ENCODE measurements at places on chromosomes 2 and 18. TPM values are rescaled to one million over a fixed set of nuclear protein-coding genes. Genes with fewer than 3 reads are reported as not detected.

DNA sequence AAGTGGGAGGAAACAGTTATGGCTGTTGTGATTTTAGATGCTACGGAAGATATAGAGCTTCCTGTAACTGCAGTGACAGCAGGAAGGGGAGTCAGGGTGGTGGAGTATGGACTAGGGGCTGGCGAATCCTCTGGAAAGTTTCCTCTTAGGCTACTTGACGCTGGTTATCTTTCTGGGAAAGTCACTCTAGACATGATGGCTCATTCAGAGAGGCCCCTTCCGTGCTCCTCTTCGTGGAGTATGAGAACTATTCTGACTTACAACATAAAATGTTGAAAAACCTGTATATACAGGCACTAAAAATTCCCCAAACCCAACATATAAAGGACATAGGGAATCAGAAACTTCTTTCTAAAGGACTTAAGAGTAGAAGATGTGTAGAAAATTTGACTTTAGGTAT is 78.8 kb downstream of the C18orf54 start:
- no peaks in the 10 kb centered on the region for H3K4me1 ChIP-seq
- H3K36me3 ChIP-seq, result no peaks in the 10 kb centered on the region
- no peak for DNase-seq
- no peak overlapping the region for H3K27ac ChIP-seq

DNA sequence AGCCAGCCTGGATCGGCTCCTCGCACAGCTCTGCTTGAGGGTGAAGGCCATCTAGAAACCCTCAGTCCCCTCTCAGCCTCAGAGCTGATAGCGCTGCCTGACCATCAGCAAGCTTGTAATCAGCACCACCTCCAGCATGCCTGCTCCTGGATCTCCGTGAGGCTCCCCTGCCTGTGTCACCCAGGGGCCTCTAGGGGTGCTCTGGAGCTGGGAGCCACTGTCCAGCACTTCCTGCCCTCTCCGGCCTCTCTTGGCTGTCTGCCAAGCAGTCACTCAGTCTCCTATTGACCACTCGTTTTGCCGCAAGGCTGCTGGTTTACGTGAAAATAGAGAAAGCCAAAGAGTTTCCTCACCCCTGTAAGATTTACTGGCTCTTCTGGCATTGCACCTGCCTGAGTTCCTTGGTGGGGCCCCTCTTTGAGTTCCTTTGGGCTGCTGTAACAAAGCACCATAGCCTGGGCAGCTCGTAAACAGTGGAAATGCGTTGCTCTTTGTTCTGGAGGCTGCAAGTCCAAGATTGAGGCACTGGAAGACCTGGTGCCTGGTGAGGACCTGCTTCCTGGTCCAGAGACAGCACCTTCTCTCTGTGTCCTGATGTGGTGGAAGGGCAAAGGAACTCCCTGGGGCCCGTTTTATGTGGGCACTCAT is 17.9 kb downstream of the CAPN10 start:
- H3K27me3 ChIP-seq, result no peaks in the 10 kb centered on the region
- H3K4me3 ChIP-seq, result no peak overlapping the region
- H3K4me1 ChIP-seq, result no peaks in the 10 kb centered on the region
- DNase-seq, result no peak

DNA sequence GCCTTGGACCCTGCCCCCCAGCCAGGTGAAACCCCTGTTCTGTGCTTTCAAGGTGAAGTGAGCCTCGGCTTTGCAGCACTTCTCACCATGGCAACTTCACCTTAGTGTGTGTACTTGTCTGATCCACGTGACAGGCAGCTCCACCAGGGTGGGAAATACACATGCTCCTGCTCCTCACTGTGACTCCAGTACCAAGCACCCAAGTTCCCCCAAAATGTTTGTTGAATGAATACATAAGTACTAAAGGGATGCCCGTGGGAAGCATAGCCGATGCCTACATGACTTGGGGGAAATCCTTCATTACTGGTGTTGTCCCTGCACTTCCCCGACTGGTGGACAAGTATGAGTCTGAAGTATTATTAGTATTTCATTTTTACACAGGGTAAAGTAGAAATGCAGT is 41.8 kb upstream of the GBX2 start:
- no peak overlapping the region for H3K4me3 ChIP-seq
- no peaks in the 10 kb centered on the region for H3K27me3 ChIP-seq
- no peaks in the 10 kb centered on the region for H3K36me3 ChIP-seq
- no peak for DNase-seq

- H3K27ac ChIP-seq, result no peak overlapping the region
- H3K27me3 ChIP-seq, result no peaks in the 10 kb centered on the region
These were observed 18.2 kb upstream of the BBS5 start for GRCh38 chr2:169461143-169461542.

GRCh38 chr18:48839819-48840490 is 110.8 kb downstream of the SMAD7 start:
- H3K4me1 ChIP-seq, result peaks cover 61% of the 10 kb centered on the region
- H3K27me3 ChIP-seq, result no peaks in the 10 kb centered on the region
- no peak overlapping the region for H3K4me3 ChIP-seq
- H3K27ac ChIP-seq, result no peak overlapping the region

DNA sequence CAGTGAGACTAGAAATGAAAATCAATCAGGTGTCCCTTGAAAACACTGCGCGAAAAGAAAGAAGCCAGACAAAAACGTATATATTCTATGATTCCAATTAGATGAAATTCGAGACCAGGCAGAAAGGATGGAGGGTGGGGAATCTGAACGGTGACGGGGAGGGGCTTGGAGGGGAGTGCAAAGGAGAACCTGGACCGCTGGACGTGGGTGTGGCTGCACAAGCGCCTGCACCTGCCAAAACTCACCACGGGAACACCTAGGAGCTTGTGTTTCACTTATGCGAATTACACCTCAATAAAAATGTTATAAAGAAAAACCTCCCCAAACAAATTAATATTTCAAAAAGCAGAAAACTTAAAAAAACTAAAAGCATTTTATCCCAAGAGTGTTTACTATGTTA is 21.9 kb downstream of the THAP4 start:
- no peaks in the 10 kb centered on the region for H3K27me3 ChIP-seq
- DNase-seq, result no peak
- H3K4me3 ChIP-seq, result no peak overlapping the region
- H3K4me1 ChIP-seq, result peaks cover 40% of the 10 kb centered on the region
- no peak overlapping the region for H3K27ac ChIP-seq
- H3K36me3 ChIP-seq, result no peaks in the 10 kb centered on the region

GRCh38 chr2:179129574-179130238 is 79.8 kb upstream of the CCDC141 start:
- H3K27me3 ChIP-seq, result no peaks in the 10 kb centered on the region
- no peak overlapping the region for H3K4me3 ChIP-seq
- H3K36me3 ChIP-seq, result no peaks in the 10 kb centered on the region
- no peak overlapping the region for H3K27ac ChIP-seq
- H3K4me1 ChIP-seq, result no peaks in the 10 kb centered on the region

DNA sequence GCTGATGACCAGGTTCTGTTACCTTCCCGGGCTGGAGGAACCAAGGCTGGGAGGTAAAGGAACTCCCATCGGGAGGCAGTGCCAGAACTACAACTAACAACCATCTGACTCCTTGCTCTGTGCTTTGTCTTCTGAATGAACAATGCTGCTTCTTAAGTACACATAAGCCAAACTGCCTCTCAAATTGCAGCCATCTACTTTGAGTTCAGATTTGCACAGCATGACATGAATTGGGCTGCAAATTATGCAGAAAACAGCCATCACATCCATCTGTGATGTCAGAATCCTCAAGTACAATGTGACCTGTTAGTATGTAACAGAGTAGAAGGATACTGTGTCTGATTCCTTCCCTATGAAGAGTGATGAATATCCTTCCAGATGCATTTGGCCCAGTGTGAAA is 290.6 kb downstream of the ZNF521 start:
- H3K4me3 ChIP-seq, result no peak overlapping the region
- H3K27me3 ChIP-seq, result no peaks in the 10 kb centered on the region
- no peak overlapping the region for H3K27ac ChIP-seq
- no peaks in the 10 kb centered on the region for H3K4me1 ChIP-seq
- H3K36me3 ChIP-seq, result no peaks in the 10 kb centered on the region

DNA sequence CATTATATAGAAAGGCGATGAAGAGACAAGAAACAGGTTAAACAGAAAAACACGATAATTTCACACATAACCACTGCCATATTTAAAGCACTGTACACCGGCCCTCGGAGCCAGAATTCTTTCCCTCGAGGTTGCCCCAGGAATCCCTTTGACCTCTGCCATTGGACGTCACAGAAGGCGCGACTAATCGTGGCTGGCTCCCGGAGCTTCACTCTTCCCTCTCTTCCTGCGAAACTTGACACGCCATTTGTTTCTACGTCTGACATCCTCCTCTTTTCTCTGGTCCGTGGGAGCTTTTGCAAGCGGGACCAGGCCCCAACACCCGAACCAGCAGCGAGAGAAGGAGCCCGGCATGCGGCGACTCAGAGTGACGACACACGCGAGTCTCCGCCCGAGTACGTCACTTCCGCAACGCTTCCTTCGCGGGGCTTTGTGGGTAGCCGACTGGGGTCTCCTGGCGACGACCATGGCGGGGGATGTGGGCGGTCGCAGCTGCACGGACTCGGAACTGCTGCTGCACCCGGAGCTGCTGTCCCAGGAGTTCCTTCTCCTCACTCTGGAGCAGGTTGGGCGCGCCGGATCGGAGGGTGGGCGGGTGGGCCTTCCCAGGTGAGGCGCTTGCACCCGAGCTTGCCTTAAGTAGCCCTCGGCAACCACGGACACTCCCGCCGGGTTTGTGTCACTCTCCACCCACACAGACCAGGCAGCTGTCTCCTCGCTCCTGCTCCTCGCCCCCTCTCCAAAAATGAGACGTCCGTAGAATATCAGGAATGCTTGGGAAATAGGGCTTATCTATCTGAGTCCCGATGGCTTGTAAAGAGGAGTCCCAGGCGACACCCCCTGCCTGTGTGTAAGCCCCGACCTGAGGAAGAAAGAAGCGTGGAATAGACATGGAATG is at the start of gene C2orf49:
TSS of gene C2orf49 (plus strand) at position 419 of the 898 bp plus-strand sequence. CDS start at position 467, 48 bp downstream.
- peak within 1 kb of the TSS; percentile 91 for H3K27ac ChIP-seq
- peaks cover 27% of the 10 kb centered on the region for H3K4me1 ChIP-seq
- H3K27me3 ChIP-seq, result no peaks in the 10 kb centered on the region
- DNase-seq, result no peak
- H3K36me3 ChIP-seq, result no peaks in the 10 kb centered on the region
- peak within 1 kb of the TSS; percentile 81 for H3K4me3 ChIP-seq

TXNDC2 gene
- 0.49 TPM for total RNA-seq

COLEC12 gene
- 18.9 TPM for total RNA-seq

PRSS56 gene
- total RNA-seq, result not detected

Measured in vagina (tissue), 2 donors.